ENCODE measurements at places on chromosomes 1 and 21.
A peak's percentile ranks its signal among the peaks of the same experiment; 100 is the strongest.

- no peak for DNase-seq
Observed at GRCh38 chr1:216627252-216627651, 96.0 kb downstream of the ESRRG start.

- no peak for DNase-seq
Observed at GRCh38 chr1:3258386-3259003, 189.5 kb downstream of the PRDM16 start.

DNA sequence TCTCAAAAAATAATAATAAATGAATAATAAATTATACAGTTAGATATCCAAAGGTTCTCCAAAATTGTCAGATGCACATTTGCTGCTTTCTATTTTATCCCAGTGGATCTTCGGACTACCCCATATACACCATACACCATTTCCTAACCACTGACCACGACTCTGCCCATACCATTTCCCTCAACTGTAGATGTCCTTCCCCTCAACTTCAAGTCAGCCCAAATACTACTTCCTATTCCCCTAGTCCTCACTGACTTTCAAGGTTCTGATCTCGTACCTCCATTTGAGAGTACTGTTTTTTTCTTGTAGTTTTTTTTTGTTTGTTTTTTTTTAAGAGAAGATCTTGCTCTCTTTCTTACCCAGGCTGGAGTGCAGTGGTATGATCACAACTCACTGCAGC, 19.6 kb downstream of the EIF4G3 start:
- DNase-seq, result no peak

DNA sequence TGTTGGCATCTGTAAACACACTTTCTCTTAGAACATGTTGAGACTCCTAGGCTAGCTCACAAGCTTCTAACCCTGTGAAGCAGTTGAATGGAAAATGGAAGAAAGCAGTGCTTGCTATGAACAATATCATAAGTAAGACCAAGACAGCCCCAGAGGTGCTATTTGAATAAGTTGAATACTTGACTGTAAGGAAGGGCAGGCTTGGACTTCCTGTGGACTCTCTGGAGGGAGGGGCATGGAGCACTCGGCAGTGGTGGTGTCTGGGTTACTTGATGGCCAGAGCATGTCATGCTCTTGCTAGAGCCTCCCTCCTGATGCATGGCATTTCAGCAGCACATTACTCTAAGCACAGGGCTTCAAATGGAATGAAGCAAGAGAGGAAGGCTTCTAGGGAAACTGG, 60.0 kb downstream of the MRPS6 start:
- no peak for DNase-seq

- DNase-seq, result no peak
Observed at GRCh38 chr1:74486036-74486435, 26.4 kb downstream of the LRRC53 start.

- no peak for DNase-seq
Observed at GRCh38 chr21:41254090-41254700, 62.4 kb upstream of the FAM3B start.

DNA sequence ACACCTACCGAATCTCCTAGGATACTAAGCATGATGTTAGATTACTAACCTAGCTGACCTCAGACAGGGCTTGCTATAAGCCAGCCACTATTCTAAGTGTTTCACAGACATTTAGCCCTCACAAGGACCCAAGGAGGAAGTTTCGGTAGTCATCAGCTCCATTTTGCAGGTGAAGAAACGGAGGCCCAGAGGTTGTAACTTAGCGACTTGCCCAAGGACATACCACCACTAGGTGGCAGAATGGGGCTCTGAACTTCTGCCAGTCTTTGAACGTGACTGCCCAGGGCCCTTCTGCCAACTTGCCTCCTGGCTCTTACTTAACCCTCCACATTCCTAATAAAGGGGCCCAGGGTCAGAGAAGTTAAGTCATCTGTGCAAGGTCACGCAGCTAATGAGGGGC, 283.5 kb downstream of the C1orf94 start:
- DNase-seq, result peak; percentile 6

- DNase-seq, result peak; percentile 20
Observed at GRCh38 chr1:84701376-84701775, 11.1 kb upstream of the SSX2IP start.

DNA sequence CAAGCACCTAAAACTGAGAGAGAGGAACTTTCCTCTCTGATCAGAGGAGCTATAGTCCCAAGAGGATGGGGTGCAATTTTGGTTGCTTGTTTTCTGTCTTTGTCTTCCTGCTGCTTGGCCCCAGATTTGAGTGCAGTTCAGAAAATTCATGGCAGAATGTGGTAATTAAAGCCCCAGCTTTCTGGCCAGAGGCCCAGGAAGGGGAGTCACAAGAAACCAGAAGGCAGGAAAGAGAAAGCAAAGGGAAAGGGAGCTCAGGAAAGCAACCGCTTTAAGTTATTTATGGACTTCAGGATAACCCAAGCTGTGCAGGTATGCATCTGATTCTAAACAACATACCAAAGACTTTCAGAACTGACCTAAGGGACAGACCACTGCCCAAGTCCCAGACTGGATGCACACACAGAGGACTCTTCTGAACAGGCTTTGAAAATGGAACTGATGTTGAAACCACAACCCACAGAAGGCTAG, 88.8 kb downstream of the ST3GAL3 start:
- peak; percentile 85 for DNase-seq

DNA sequence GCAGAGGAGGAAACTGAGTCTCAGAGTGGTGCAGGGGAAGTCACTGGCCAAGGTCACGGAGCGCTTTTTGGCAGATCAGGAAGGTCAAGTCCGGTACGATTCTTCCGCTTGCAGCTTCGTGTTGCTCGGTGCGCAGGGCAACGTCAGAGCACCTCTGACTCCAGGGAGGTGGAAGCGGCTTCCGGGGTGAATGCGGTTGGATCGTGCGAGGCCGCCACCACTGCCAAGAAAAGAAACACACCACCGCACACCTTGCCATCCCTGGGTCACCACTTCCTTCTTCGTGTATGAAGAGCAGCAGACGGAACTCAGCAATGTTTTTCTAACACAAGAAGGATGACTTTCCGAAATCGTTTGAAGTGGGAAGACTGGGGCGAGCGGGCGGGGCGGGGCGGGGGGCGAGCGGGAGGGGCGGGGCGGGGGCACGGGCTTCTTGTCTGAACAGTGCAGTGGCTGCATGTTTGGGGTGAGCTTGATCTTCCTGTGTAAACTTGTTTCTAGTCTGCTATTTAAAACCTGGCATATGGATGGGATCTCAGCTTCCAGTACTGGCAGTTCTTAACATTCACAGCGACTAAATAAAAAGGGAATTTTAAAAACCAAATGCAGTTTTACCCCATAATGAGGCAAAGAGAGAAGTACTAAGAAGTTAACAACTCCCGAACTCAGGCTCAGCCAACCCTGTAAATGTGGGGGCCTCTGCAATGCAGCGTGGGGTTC, 300.0 kb downstream of the RRAGC start:
- DNase-seq, result no peak

DNA sequence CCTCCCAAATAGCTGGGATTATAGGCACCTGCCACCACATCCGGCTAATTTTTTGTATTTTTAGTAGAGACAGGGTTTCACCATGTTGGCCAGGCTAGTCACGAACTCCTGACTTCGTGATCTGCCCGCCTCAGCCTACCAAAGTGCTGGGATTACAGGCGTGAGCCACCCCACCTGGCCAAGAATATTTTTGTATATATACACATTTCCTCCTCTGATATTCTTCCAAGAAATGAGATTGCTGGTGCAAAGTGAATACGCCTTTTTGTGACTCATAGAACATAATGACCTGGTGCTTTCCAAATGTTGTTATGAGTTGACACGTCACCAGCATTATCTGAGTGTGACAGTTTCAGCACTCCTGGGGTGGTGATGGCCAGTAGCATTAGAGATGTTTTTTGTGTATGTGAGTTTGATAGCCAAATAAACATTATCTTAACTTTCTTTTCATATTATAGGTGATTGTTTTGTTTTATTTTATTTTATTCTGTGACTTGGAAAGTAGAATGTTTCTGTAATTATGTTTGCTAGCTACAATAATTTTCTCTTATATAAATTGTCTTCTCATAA, 54.9 kb downstream of the KCNK1 start:
- DNase-seq, result peak; percentile 25

DNA sequence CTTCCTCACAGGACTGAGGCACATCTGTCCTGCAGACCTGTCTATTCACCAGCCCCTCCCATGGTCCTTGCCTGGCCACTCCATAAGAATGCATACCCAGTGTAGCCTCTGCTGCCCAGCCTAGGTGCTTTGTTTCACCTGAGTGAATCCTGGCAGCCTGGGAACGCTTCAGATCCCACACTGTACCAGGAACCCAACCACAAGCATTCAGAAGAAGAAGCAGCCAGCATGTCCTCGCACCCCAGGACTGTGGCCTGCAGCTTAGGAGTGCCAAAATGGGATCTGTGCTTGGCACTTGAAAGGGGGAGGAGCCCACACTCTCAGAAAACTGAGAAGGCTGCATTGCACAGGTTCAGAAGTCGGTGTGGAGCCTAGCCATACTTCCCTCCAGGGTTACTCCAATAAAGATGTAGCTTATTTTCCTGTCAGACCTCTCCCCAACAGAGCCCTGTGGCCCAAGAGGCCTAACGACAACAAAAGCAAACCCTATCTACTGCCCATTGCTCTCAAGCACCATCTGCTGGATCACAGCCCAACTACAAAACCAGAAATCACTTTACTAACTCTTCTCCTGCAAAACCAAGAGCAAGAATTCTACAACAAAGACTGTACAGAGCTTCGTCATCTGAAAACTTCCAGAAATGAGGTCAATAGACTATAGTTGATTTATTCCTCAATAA, 923.1 kb upstream of the NEGR1 start:
- no peak for DNase-seq

GRCh38 chr21:35063428-35064172, 14.5 kb upstream of the RUNX1 start:
- DNase-seq, result no peak

GRCh38 chr1:45455162-45455561, 35.8 kb downstream of the TESK2 start:
- DNase-seq, result no peak

- no peak for DNase-seq
Observed at GRCh38 chr1:119007670-119008482, 19.7 kb upstream of the TBX15 start.

DNA sequence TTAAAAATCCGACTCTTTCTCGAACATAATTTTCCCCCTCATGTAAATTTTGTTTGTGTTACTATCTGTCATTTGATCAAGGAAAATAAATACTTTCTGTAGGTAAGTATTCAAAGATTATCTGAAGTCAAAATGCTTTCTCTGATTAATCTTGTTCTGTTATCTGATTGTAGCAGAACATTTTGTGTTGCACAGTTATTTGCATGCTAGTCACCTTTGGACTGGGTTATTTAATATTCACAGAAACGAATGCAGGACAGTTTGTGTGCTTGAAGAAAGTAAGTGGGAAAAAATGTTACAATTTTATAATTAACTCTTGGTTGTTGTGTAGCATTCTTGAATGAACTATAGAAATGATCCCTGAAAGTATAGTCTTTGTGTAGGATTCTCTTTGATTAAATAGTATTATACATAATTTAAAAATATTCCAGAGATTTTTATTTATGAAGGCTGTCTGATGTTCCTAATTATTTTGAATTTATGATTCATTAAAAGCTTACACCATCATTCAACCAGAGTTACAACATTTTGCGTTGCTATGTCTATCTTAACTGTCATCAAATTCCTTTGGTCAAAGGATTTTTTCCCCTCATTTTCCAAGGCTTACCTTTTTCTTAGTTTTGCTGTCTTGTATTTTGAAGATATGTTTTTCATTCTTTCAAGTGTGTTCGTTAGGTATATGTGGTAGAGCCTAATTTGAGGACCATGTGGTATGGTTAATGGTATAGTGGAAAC, 176.6 kb downstream of the GIPC2 start:
- DNase-seq, result peak; percentile 11

DNA sequence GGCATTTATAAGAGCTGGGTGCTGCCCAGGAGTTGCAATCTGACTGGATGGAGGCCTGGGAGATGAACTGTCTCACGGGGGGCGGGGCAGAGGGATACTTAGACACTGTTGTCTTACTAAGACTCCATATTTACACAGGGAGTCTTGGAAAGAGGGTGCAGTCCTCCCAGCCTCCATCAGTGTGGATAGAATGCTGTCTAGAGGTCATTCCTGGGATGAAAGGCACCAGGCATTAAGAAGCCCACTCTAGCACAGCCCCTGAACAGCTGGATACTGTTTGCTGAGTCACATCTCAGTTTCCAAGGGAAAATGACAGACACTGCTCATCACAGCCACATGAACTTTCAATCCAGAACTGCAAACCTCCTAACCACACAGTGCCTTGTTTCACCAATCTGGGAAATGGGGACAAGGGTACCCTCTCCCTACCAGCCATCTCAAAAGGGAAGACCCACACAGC, 43.3 kb downstream of the SSBP3 start:
- peak; percentile 20 for DNase-seq

- peak; percentile 28 for DNase-seq
Observed at GRCh38 chr1:241356519-241357365, at the start of gene RGS7. Gene RGS7 (minus strand): TSS chr1:241357205.

DNA sequence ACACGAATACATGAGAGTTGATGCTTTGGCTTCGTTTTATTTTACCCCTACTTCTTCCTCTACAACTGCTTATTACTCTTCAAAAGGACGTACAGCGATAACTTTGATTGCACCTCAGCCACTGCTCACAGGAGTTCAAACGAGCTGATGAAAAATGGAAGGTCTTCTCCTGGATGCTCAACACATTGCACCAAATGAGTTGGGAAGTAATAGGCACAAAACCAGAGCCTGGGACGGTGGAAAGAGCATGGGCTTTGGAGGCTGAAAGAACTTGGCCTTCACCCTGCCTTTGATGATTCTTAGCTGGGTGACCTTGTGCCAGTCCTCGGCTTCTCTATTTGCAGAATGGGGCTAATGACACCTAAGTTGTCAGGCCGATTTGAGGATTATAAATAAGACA, 4.8 kb downstream of the CD53 start:
- no peak for DNase-seq

GRCh38 chr1:208270651-208271141, 26.5 kb upstream of the PLXNA2 start:
- DNase-seq, result peak; percentile 59

- peak; percentile 84 for DNase-seq
Observed at GRCh38 chr1:164707868-164708331, 148.9 kb downstream of the PBX1 start.

GRCh38 chr1:17620448-17620847, 81.0 kb downstream of the ARHGEF10L start:
- no peak for DNase-seq

- DNase-seq, result no peak
Observed at GRCh38 chr1:69272684-69273083, 295.0 kb upstream of the LRRC7 start.

DNA sequence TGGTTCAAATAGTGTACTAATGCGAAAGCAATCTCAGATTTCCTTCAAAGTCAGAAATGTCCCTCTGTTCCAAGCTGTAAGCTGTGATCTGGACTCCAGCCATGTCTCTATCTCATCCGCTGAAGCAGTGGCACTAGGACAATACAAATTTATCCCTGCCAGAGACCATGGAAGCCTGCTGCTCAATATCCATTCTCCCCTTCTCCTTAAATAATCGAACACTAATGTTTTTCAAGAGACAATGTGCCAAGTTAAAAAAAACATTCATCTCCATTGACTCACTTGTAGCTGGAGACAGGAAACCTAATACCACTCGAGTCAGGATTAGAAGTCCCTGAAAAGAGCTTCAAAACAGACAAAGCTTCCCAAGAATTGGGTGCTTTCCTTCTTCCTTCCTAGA, 38.5 kb upstream of the PGBD5 start:
- no peak for DNase-seq

GRCh38 chr1:87061742-87062156, 147.3 kb downstream of the HS2ST1 start:
- peak; percentile 44 for DNase-seq

GRCh38 chr1:58981392-58981791, 197.5 kb upstream of the JUN start:
- DNase-seq, result no peak

GRCh38 chr1:47687631-47688460, 250.0 kb downstream of the FOXD2 start:
- no peak for DNase-seq

GRCh38 chr1:28517649-28517999, 11.8 kb downstream of the RCC1 start:
- DNase-seq, result no peak
